Astrocyte (in vitro differentiated cells and primary cell): ENCODE measurements at places on chromosomes 11 and 22. TPM values are rescaled to one million over a fixed set of nuclear protein-coding genes. Genes with fewer than 3 reads are reported as not detected.

The HMOX1 gene
- total RNA-seq = 14.0 and 17.0 TPM in 2 replicates

GRCh38 chr22:17192186-17192585 is 27.0 kb downstream of the ADA2 start:
- H3K27ac ChIP-seq = no peak overlapping the region
- H3K4me3 ChIP-seq = no peak overlapping the region
- peaks cover 8% of the 10 kb centered on the region for H3K4me1 ChIP-seq
- no peaks in the 10 kb centered on the region for H3K27me3 ChIP-seq
- no peak for DNase-seq
- no peaks in the 10 kb centered on the region for H3K36me3 ChIP-seq

- no peaks in the 10 kb centered on the region for H3K4me1 ChIP-seq
- DNase-seq = no peak
- no peak overlapping the region for H3K4me3 ChIP-seq
- no peaks in the 10 kb centered on the region for H3K27me3 ChIP-seq
These were observed 81.1 kb downstream of the LRRC32 start for GRCh38 chr11:76589477-76589876.

DNA sequence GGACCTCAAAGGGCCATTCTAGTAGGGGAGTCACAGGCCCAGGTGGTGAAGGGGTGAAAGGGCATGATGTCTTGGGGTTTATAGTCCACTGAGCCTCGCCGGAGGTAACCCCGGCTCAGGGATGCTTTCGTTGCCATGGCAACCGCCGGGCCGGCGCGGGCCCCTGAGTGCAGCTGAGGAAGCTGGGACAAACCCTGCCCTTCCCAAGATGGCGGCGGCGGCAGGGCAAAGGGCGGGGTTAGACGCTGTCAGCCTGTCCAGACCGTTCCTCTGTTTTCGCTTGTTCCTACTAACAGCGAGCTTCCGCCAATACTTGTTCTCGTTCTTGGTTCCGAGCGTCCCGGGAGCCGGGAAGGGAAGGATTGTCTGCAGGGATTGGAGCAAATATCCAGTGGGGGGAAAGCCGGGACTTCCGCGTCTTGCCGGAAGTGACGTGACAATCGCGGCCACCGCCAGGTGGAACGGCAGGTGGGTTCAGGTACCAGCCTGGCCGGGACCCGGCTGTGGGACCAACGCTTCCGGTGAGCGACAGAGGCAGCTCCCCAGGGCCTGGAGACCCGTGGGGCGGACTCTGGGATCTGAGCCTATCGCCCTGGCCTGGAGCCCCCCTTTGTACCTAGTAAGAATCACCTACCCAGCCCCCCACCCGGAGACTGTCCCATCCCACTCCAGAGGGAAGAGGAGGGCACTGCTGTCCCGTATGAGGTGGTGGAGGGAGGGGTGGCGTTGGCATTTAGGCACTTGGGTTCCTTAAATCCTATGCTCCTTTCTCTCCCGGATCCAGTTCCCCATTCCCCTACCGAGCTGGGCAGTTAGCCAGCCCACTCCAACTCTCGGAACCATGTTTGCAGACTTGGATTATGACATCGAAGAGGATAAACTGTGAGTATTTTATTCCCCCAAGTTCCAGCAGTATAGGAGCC is at the start of gene PICK1:
Gene PICK1 (plus strand): TSS at position 436 of the 923 bp plus-strand sequence. CDS start 406 bp downstream, at position 842.
- no peaks in the 10 kb centered on the region for H3K4me1 ChIP-seq
- H3K4me3 ChIP-seq = peak within 1 kb of the TSS; percentile 73
- peak within 1 kb of the TSS; percentile 61 for H3K27ac ChIP-seq
- no peaks in the 10 kb centered on the region for H3K36me3 ChIP-seq

GRCh38 chr22:42270176-42270509 is 310 bp downstream of the TCF20 start:
- H3K27ac ChIP-seq = peak overlapping the region; percentile 31
- no peaks in the 10 kb centered on the region for H3K27me3 ChIP-seq
- peak overlapping the region; percentile 80 for H3K4me3 ChIP-seq
- no peaks in the 10 kb centered on the region for H3K36me3 ChIP-seq
- H3K4me1 ChIP-seq = peaks cover 7% of the 10 kb centered on the region

DNA sequence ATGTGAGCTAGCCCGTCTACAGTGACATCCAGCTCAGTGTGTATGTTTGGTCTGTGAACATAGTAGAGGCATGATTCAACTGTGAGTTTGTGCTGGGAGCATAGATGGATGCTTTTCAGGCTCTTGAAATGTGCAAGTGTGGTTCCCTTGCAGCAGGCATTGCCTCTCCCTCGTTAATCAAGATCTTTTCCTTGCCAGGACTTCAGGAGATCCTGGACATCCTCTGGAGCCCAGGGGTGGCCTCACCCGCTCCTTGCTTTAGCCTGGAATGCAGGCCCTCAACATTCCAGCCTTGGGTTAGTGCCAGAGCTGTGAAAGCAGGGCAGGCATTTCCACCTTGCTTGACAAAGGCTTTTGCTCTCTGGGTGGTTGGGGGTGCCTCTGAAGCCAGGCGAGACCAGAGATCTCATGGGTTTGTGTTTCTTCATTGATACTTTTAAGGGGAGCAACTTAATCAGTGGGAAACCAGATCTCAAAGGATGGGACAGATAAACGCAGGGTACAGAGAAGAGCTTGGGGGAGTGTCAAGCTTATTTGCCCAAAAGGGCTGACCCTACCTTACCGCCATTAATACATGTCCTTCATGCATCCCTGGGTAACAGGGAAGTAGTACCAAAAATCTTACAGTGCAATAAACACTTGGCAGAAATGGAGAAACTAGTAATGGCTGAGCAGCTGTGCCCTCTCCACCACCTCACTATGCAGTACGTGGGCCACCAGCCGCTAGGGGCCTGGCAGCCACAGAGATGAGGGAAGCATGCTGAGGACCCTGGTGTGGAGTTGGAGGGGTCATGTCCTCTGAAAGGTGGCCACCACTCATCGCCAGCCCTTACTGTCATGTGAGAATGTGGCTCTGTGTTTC is 72.1 kb downstream of the PTPRJ start:
- H3K27ac ChIP-seq = no peak overlapping the region
- no peaks in the 10 kb centered on the region for H3K36me3 ChIP-seq
- peak; percentile 86 for DNase-seq
- no peaks in the 10 kb centered on the region for H3K27me3 ChIP-seq
- peaks cover 40% of the 10 kb centered on the region for H3K4me1 ChIP-seq

DNA sequence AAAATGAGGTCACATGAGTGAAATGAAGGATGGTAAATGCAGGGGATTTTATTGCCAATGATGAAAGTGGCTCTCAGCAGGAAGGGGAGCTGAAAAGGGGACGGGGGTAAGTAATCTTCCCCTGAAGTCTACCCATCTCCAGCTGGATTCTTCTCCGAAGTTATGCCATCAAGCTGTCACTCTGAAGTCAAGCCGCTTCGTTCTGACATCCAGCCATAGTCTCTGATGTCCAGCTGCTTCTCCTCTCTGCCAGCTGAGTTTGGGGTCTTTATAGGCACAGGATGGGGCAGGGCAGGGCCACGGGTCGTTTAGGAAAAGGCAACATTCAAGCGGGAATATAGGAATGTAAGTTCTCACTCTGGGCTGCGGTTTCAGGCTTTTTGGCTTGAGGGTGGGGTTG is 181.9 kb upstream of the ANO3 start:
- H3K27ac ChIP-seq = no peak overlapping the region
- no peaks in the 10 kb centered on the region for H3K4me1 ChIP-seq
- H3K36me3 ChIP-seq = no peaks in the 10 kb centered on the region
- DNase-seq = no peak
- no peaks in the 10 kb centered on the region for H3K27me3 ChIP-seq

DNA sequence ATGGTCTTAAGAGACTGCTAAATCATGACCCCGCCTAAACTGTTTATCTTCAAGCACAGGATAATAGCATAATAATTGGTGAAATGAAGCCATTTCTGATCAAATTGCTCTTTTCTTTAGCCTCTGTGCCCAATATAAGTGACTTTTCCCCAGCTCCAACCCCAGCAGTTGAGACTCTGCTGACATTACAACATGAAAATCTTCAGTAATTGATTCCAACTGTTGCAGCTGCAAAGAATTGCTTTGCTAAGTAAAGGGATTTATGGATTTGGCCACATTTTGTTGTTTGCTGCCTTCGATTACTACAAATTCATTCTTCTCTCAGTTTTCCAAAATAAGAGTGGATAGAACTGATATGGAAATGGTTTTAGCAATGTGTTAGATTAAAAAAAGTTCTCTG is 576.7 kb upstream of the LRRC4C start:
- H3K27me3 ChIP-seq = no peaks in the 10 kb centered on the region
- no peak overlapping the region for H3K4me3 ChIP-seq
- no peaks in the 10 kb centered on the region for H3K36me3 ChIP-seq
- H3K4me1 ChIP-seq = peaks cover 3% of the 10 kb centered on the region
- no peak overlapping the region for H3K27ac ChIP-seq

The PHOX2A gene
- 0.36 TPM in 1 of 2 replicates, not detected in the other for total RNA-seq

DNA sequence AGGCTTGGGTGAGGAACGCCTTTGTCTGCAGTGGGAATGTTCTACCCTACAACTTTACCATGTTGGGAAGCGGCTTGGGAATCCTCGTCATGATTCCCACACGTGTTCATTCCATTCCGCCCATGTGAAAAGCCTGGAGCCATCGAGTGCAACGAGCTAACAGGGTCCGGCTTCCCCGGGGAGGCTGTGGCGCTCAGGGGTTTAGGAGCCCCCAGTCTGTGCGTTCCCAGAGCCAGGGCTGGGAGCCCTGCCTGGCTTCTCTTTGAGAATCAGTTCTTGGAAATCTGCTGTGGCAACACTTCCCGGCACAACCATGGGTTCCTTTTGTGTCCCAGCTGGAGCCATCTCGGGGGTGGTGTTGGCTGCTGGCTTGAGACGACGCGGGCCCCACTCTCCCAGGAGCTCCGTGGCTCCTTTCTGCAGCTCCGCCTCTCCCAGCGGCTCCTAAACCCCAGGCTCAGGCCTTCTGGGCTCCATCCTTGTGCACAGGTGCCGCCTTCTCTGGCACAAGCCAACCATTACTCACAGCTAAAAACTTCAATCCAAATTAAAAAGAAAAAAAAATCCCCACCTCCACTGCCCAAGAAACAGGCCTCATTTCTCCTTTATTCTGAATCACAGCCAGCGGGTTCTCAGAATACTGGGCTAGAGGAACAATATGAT is 18.7 kb upstream of the PPFIA1 start:
- peak overlapping the region; percentile 38 for H3K27ac ChIP-seq
- peak; percentile 69 for DNase-seq
- H3K36me3 ChIP-seq = no peaks in the 10 kb centered on the region
- H3K27me3 ChIP-seq = no peaks in the 10 kb centered on the region
- no peak overlapping the region for H3K4me3 ChIP-seq

DNA sequence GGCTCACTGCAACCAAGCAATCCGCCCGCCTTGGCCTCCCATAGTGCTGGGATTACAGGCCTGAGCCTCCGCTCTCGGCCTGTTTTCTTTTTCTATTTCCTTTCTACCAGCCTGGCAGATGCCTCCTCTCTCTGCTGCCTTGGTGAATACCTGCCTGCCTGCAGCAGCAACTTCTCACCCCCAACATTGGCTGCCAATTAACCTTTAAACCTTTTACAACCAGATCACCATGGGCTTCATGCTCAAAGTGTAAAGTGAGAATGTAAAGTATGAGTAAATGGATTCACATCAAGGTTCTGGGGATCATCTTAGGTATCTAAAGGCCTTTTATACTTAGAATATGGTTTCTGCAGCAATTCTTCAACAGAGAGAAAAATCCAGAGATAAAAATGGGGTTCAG is 13.0 kb upstream of the FCHSD2 start:
- H3K4me1 ChIP-seq = peaks cover 25% of the 10 kb centered on the region
- no peak overlapping the region for H3K27ac ChIP-seq
- DNase-seq = no peak
- H3K36me3 ChIP-seq = no peaks in the 10 kb centered on the region

DNA sequence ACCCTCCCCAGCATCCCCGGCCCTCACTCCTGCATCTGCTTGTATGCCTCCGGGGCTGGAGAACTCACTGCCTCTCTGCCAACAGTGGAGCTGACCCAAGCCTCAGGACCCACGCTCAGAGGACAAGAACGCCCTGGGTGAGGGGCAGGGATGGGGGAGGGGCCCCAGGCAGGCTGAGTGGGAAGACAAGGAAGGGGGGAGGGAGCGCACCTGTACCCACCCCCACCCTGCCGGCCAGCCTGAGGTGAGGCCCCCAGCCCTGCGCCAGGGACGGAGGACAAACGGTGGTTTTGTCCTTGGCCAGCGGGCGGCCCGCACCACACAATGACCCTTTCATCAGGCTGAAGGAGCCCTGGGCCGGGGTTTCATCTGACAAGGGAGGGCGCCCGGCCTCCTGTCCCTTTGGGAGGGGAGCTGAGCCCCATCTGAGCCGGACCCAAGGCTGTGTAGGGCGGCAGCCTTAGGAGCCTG is 10.0 kb downstream of the WNT7B start:
- peaks cover 41% of the 10 kb centered on the region for H3K4me1 ChIP-seq
- no peaks in the 10 kb centered on the region for H3K36me3 ChIP-seq

The PGA3 gene
- 0.43 TPM in 1 of 2 replicates, not detected in the other for total RNA-seq

GRCh38 chr11:793556-793955 is 3.7 kb upstream of the CEND1 start:
- no peak overlapping the region for H3K4me3 ChIP-seq
- no peak overlapping the region for H3K27ac ChIP-seq
- no peaks in the 10 kb centered on the region for H3K36me3 ChIP-seq
- H3K4me1 ChIP-seq = peaks cover 16% of the 10 kb centered on the region
- H3K27me3 ChIP-seq = no peaks in the 10 kb centered on the region
- no peak for DNase-seq

- H3K27ac ChIP-seq = no peak overlapping the region
- H3K36me3 ChIP-seq = peaks cover 32% of the 10 kb centered on the region
- no peak for DNase-seq
- no peaks in the 10 kb centered on the region for H3K27me3 ChIP-seq
- no peak overlapping the region for H3K4me3 ChIP-seq
These were observed 11.4 kb downstream of the DKK3 start for GRCh38 chr11:11997049-11997322.

- no peaks in the 10 kb centered on the region for H3K4me1 ChIP-seq
- no peak for DNase-seq
- no peak overlapping the region for H3K27ac ChIP-seq
- H3K36me3 ChIP-seq = no peaks in the 10 kb centered on the region
- no peak overlapping the region for H3K4me3 ChIP-seq
- no peaks in the 10 kb centered on the region for H3K27me3 ChIP-seq
These were observed 10.5 kb downstream of the SMTNL1 start for GRCh38 chr11:57547854-57548377.

DNA sequence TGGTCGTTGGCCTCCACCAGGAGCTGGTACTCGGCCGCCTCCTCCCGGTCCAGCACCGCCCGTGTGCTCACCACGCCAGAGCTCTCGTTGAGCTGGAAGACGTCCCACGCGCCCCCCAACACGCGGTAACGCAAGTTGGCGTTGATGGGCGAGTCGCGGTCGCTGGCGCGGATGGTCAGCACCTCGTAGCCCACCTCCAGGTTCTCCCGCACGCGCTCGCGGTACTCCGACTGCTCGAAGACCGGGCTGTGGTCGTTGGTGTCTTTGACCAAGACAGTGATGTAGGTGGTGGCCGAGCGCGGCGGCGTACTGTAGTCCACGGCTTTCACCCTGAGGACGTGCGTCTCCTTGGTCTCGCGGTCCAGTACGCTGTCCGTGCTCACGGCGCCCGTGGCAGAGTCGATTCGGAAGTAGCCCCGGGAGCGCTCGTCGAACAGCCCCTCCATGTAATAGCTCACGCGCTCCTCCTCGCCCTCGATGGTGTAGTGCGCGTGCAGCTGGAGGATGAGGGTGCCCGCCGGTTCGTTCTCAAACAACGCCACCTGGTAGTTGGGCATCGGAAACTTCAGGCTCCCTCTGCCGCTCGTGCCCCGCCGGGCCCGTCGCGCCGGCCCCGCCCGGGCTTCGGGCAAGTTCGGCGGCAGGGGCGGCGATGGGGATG is 1.4 kb downstream of the CELSR1 start:
- no peak overlapping the region for H3K27ac ChIP-seq
- H3K27me3 ChIP-seq = no peaks in the 10 kb centered on the region
- peaks cover 27% of the 10 kb centered on the region for H3K4me1 ChIP-seq
- H3K36me3 ChIP-seq = no peaks in the 10 kb centered on the region

GRCh38 chr22:25511725-25512124 is 52.8 kb upstream of the GRK3 start:
- H3K27ac ChIP-seq = no peak overlapping the region
- no peaks in the 10 kb centered on the region for H3K27me3 ChIP-seq
- no peak for DNase-seq
- H3K36me3 ChIP-seq = no peaks in the 10 kb centered on the region
- no peak overlapping the region for H3K4me3 ChIP-seq
